ENCODE measurements at places on chromosomes 1 and 21.
A peak's percentile ranks its signal among the peaks of the same experiment; 100 is the strongest.

DNA sequence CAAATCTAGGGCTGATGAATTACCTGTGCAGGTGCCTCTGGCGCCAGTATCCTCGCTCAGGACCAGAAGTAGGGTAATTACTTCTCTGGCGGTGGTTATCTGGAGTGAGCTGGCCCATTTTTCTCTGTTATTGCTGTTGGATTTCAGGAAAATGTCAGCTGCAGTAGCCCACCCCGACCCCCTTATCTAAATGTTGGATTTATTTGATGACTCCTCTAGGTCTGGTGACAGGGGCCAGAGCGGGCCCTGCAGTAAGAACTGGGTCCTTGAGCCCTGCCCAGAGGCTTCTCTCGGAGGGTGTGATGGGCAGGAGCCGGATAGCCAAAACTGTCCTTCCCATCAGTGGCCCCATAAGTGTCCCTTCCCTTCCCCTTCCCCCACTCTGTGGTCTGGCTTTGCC is 384.3 kb downstream of the PTPRU start:
- no peak for DNase-seq

DNA sequence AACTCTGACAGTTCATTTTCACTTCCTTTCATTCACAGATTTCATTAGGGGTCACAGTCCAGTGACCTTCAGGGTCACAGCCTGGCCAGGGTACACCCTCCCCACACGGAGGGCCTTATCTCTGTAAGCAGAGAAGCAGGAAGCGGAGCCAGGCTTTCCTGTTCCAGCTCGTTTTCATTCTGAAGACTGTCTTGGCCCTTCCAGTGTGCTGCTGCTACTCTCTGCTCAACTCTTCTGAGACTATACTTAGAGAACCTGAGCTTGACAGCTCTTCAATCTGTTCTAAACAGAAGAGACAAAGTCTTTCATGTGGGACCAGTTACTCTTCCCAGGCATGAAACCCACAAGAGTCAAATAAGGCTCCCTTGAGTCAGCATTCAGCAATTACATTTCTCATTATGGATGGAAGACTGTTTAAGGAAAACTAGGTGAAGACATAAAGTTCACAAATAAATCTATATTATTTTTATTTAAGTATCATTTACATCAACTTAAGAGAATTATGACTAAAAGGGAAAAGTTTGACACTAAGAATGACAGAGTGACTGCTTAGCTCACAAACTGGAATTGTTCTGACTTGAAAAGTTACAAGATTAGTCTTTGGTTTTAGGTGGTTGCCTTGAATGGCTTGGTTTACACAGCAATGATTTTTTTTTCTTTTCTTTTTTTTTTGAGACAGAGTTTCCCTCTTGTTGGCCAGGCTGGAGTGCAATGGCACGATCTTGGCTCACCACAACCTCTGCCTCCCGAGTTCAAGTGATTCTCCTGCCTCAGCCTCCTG is 4.8 kb upstream of the TDRD10 start:
- no peak for DNase-seq

GRCh38 chr1:218525451-218526197 is 180.5 kb downstream of the TGFB2 start:
- DNase-seq = no peak

GRCh38 chr1:60895252-60895651 is 187.1 kb upstream of the NFIA start:
- DNase-seq = no peak

- DNase-seq = no peak
Observed at GRCh38 chr1:199688133-199688676, 339.3 kb upstream of the NR5A2 start.

DNA sequence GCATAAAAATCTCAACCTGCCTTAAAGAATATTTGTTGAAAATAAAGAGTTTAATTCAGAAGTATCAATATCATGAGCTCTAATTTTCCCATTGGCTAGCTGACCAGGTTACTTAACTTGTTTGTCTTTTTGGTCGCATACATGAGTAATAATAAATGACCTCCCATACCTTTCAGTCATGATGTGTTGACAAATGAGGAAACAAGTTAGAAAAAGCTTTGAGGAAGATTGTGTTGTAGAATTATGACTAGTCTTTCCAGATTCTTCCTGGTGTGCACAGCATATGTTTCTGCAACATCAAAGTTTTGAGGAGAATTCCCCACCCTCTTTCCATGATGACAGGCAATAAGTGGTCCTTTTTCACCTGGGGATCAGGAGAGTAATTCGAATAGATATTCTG is 17.6 kb upstream of the PAPPA2 start:
- no peak for DNase-seq

- no peak for DNase-seq
Observed at GRCh38 chr1:24735509-24736375, 9.5 kb upstream of the CLIC4 start.

DNA sequence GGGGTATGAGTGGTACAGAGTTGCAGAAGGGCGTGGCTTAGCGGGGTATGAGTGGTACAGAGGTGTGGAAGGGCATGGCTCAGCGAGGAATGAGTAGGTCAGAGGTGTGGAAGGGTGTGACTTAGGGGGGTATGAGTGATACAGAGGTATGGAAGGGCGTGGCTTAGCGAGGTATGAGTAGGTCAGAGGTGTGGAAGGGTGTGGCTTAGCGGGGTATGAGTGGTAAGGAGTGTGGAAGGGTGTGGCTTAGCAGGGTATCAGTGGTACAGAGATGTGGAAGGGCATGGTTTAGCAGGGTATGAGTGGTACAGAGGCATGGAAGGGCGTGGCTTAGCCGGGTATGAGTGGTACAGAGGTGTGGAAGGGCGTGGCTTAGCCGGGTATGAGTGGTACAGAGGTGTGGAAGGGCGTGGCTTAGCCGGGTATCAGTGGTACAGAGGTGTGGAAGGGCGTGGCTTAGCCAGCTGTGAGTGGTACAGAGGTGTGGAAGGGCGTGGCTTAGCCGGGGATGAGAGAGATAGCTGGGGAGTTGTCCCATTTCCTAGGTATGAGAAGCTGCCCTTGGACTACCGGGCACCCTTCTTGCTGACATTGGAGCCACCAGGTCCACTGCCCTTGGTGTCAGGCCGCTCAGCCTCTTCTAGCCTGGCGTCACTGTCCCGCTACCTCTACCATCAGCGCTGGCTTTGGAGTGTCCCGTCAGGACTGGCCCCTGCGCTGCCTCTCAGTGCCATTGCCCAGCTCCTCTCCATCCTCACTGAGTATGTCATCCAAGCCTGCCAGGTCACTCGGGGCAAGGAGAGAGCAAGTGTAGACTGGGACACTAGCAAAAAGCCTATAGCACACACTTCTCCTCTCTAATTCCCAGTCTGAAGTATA is 29.8 kb downstream of the HYI start:
- DNase-seq = no peak

DNA sequence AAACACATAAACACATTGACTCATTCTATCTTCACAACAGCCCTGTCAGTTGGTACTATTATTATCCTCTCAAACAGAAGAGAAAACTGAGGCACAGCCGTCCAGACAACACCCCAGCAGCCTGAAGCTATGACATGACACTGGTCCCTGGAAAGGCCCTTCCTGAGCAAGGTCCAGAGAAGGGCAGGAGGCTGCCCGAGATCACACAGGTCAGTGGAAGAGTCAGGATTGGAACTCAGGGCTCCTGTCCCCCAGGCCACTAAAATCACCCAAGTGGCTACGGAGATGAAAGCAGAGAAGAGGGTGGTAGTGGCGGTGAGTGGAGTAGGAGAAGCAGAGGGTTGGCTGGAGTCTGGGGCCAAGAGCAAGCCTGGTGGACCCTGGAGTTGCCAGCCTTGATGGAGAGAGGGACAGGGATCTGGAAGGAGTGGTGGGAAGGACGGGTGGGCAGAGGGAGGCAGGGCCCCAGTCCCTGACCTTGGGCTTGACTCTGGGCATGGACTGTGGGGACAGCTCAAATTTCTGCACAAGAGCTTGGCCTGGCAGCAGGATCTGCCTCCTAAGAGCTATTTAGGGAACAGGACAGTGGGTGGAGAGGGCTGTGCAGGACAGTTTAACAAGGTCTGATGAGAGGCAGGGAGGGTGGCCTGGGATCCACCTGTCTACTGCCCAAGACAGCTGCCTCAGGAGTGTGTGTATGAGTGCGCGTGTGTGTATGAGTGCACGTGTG is 15.8 kb downstream of the MYOM3 start:
- no peak for DNase-seq

DNA sequence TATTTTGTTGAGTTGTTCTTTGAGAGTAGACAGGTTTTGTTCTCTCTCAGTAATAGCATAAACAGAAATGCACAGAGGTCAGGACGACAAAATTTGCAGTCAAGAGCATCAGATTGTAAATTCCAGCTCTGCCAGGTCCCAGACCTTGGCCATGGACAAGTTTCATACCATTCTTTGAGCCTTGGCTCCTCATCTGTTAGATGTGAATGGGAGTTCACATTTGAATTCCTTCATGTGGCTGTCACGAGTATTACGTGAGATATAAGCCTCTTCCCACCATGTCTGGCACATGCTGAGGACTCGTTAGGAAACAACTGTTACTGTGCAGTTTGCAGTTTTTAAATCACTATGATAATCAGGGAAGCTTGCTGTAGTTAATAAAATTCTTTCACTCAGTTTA is 93.2 kb upstream of the KCTD3 start:
- DNase-seq = no peak

- DNase-seq = no peak
Observed at GRCh38 chr21:38800046-38800758, 5.5 kb upstream of the ETS2 start.

DNA sequence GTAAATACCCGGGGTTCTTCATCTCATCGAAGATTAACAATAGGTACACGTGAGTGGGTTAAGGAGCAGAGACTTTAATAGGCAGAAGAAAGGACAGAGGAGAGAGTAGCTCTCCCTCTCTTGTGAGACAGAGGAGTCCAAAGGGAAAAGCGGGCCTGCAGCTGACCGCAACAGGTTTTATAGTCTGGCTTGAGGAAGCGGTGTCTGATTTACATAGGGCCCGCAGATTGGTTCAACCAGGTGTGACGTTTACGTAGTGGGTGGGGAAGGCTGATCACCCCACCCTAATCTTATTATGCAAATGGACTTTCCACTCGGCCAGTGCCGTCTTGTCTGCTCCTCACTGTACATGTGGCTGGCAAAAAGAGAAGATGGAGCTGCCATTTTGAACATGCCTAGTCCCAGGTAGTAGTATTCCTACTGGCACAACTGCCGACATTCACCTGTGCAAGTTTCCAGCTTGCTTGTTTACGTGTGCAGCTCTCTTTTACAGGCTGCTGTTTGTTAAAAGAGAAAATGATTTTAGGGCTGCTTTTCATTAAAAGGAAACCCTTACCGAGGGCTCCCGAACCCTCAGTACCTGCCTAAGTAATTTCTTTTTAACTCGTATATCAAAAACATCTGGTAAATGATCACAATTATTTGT is 10.6 kb downstream of the CDC14A start:
- DNase-seq = peak; percentile 51

GRCh38 chr1:198936371-198937083 is 297.7 kb downstream of the PTPRC start:
- DNase-seq = no peak

- DNase-seq = no peak
Observed at GRCh38 chr1:76470166-76470565, 395.6 kb downstream of the ST6GALNAC3 start.

DNA sequence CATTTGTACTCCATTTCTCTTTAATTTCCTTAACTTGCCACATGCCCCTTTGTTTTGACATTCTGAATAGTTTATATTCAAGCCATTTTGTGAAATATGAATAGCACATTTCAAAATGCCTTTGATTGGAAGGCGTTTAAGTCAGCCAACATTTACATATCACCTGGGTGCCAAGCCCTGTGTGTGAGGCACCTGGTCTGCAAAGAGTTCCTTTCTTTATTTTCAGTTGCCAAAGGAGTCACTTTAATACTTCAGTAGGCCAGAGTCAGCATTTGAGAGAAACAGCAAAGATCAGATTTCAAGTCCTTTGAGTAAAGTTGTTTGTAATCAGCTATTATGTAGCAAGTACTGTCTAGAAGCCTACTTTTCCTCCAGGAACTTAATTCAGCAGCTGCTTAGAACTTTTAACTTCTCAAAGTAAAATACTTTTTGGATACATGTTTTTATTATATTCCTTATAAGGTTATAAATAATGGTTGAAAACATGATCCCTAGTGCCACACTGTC is 70.8 kb downstream of the DTL start:
- no peak for DNase-seq

DNA sequence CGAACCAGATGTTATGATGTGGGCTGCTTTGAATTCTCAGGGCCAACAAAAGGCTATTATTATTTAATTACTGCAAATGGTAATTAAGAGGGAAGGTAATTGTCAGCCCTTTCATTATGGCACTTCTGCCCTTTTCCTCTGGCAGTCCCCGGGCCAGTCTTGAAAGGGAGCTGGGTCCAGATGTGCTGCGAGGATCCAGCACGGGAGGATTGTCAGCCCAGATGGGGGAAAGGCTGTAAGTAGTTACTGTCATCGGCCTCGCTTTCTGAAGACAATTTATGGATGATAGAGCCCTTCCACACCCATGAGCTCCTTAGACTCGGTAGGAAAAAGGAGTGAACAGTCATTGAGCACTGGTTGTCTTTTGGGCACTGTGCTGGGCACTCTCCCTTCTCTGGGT is 8.7 kb upstream of the ZNF362 start:
- DNase-seq = no peak

DNA sequence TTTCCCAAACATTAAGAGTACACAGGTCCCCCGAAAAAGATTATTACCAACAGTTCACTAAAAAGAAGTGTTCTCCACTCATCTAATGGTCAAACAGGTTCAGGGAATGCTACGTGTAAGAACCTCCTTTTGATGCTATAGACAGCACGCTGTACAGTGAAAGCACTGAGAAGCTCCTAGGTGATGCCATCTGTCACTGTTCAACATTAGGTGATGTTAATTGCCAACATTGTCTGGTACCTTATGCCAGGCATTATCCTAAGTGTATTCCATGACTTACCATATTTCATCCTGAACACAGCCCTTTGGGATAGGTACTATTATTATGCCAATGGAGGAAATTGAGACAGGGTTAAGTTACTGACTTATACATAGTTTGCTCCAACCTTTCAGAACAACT is 82.1 kb downstream of the DAB1 start:
- DNase-seq = no peak

- DNase-seq = no peak
Observed at GRCh38 chr1:221315330-221315729, 426.6 kb downstream of the DUSP10 start.

GRCh38 chr1:44389437-44389836 is 15.6 kb upstream of the RNF220 start:
- DNase-seq = no peak

DNA sequence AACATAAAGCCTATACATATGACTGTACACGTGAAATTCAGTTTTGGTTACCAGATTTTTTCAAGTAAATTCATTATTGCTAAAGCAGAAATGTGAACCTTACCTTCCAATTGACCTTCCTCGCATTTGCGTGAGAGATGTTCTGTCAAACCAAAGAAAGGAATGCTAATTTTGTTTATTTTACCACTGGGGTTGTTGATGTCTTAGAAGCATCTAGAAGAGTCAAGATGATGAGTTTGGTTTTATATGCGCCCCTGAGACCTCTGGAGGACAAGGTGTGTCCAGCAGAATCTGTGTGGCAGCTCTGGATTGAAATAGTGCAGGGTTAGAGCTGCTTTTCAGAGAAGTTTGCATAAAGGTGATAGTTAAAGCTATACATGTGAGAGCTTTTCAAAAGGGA is 48.4 kb downstream of the ZBTB40 start:
- DNase-seq = no peak
